T-helper 9 cell (primary cell): ENCODE measurements at places on chromosomes 12 and 14.

DNA sequence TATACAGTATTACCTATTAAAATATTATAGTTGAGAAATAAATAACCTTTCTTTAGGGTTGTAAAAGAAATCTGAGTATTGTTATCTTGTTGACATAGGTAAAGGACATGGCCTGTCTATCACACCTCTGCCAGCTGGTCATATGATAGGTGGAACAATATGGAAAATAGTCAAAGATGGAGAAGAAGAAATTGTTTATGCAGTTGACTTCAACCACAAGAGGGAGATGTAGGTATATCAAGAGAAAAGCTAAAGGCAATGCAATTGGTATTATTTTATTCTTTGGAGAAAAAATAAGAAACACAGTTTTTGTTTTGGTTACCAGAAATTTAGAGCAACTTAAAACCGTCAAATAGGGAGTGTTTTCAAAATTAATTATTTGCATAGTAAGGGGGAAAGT lies 13.5 kb downstream of the CPSF2 start:
- DNase-seq = no peak

DNA sequence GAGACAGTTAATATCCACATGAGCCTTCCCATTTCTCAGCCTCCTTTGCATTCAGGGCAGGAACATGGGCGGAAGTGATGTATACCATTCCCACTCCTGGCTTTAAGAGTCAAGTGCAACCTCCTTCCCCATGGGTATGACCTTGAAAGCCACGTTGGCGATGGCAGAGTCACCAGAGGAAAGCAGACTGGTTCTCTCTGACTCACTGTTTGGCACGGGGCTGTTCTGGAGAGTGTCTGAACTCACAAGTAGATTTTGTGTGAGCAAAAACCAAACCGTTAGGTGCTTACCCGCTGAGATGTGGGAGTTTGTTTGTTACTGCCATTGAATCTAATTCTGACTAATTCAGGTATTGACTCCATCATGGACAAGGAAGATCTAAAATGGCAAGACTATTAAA lies 36.7 kb upstream of the PZP start:
- no peak for DNase-seq

DNA sequence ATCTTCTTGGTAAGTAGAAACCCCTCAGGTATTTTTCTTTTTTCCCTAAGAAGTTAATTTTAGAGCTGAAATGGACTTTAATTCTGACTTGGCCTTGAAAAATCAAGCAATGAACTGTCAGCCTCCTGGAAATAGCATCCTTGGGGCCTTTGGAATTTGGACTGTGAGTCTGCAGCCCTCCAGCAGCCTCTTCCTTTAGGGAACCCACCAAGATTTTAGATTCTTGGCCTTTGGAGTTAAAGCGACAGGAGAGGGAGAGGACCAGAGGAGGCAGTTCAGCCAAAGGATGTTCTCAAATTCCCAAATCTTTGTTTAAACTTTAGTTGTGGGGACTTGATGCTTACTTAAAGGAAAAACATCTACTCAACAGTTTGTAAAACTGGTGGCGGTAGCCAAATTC lies 288.6 kb downstream of the AACS start:
- no peak for DNase-seq

GRCh38 chr14:100159865-100160533 lies 554 bp upstream of the DEGS2 start:
- DNase-seq = no peak

- no peak for DNase-seq
These were observed 35.7 kb upstream of the MDM1 start for GRCh38 chr12:68367903-68368302.

DNA sequence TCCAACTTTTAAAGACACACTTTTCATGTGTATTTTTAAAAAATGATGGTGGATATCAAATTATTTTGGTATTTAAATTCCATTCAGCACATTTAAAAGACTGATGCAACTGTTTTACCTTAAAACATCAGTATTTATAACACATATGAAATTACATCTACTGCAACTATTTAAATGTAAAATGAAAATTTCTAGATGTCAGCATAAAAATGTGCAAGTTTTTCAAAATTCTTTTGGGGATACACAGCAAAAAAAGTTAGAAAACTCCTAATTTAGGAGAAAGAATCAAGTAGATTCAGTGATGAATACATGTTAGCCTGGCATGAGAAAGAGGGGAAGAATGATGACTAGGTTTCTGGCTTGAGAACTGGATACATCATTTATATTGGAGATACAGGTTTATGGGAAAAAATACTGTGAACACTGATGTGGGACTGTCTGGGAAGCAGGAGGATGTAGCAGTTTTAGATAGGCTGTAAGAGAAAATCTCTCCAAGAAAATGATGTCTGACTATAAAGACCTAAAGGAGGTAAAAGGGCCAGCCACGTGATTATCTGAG lies 9.2 kb downstream of the SOS2 start:
- DNase-seq = no peak

DNA sequence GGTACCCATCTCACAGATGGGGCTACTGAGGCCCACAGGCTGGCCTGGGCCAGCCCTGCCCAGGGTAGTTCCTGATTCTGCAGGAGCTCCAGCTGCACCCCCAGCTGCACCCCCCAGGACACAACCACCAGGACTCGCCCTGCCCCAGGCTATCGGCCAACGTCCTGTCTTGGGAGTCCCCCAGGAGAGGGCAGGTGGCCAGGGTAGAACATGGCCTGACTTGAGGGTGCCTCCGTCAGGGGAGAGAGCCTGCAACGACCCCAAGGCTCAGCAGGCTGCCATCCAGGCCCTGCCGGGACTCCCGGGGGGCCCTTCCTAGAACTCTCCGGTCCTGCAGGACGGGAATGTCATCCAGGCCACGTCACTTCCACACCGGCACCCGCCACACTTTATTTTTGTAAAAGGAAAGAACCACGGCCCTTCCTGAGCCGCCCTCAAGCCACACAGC lies 15.8 kb downstream of the JAG2 start:
- DNase-seq = no peak

DNA sequence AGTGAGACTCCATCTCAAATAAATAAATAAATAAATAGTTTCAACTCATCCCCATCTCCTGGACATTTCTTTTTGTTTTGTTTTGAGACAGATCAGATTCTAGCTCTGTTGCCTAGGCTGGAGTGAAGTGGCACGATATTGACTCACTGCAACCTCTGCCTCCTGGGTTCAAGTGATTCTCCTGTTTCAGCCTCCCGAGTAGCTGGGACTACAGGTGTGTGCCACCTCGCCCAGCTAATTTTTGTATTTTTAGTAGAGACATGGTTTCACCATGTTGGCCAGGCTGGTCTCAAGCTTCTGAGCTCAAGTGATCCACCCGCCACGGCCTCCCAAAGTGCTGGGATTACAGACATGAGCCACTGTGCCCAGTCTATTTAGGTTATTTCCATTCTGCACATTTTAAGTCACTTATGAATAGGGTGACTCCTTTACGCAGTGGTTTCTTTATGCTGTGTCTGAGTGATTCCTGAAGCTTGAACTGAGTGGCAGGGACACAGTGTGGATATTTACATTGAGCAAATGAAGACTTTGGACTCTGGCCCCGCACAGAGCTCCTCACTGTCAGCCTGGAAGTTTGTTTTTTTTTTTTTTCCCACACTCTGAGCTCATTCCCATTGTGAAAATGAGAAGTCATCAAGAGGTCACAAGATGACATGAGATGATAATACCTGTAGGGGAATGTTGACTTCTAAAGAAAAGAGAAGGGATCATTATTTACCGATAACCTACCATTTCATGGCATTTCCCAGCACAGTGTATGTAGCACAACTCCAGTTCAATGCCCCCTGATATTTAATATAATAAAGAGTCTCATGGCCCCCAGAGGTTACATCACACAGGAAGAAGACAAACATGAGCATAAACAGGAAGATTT lies 72.6 kb downstream of the TBX3 start:
- no peak for DNase-seq

DNA sequence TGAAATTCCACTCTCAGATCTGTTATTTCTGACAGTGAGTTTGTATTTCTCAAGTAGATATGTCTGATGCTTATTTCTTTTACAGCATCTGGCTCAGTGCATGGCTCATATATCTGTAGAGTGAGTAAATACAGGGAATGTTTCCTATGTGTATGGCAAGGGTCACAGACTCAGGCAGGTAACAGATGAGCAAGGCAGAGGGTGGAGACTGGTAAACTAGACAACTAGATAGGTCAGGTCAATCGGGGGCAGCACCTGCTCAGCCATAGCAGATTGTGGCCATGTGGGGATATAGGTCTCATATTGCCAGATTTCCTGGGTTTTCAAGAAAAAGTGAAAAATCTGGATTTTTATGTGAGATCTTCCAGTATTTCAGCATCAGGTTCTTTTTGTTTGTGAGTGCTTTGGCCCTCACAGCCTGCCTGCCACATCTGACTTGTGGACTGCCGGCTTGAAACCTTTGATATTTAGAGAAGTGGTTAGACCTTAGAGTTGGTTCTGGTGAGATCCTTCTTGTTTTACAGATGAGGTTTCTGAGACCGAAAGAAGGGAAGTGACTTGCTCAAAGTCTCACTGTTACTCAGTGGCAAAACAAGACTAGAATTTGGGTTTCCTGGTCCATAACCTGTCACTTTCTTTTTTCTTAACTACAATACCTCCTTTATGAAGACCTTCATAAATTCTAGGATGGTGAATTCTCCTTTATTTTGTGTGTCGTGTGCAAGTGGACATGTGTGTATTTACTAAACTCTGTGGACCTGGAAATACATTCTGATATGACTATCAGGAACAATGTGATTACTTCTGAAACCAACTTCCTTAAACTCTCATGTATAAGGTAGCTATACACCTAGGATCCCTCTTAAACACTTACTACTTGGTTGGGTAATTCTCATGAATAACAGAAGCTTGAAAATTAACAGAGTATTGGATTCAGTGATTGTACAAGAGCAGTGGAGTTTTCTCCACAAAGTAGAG lies 34.4 kb downstream of the PROX2 start:
- DNase-seq = no peak

- no peak for DNase-seq
These were observed 214.8 kb downstream of the TTC6 start for GRCh38 chr14:37810094-37810801.

DNA sequence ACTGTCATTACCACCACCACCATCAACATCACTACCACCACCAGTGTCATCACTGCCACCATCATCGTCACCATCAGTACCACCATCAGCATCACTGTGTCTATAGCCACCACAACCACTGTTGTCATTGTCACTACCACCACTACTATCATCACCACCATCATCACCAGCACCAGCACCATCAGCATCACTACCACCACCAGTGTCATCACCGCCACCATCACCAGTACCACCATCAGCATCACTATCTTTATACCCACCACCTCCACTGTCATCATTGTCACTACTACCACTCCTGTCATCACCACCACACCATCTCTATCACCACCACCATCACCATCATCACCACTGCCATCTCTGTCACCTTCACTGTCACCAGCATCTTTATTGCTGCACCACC lies 60.6 kb downstream of the BEGAIN start:
- no peak for DNase-seq

DNA sequence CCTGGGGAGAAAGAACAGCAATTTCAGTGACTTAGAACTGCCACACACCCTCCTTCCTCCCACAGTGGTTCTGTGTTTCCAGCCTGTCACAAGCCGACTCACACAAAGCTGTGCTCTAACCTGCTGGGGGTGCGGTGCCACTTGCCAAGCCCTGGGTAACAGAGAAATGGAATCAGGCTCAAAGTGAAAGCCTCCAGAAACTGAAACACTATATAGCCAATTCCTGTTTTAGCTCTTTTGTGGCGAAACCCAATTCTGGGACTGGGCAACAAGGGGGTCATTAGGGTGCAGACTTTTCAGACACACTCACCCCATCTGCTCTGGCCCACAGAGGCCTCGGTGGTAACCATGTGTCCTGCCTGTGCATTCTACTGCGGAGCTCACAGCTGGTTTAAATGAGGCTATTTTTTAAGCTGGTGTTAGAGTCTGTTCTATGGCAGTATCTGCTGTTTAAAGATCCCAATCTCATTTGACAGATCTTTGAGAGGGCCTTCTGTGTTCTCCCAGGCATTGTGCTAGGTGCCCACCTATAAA lies 15.2 kb upstream of the ACTR6 start:
- no peak for DNase-seq

- no peak for DNase-seq
These were observed 73.1 kb upstream of the PWP1 start for GRCh38 chr12:107612508-107612907.

DNA sequence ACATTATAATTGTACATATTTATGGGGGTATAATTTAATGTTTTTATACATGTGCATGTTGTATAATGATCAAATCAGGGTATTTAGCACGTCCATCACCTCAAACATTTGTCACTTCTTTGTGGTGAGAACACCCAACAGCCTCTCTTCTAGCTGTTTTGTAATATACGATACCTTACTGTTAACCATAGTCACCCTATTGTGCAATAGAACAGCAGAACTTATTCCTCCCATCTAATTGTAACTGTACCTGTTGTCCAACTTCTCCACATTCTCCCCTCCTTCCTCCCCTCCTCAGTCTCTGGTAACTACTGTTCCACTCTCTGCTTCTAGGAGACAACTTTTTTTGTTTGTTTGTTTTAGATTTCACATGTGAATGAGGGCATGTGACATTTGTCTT lies 197.0 kb upstream of the PKP2 start:
- DNase-seq = no peak

DNA sequence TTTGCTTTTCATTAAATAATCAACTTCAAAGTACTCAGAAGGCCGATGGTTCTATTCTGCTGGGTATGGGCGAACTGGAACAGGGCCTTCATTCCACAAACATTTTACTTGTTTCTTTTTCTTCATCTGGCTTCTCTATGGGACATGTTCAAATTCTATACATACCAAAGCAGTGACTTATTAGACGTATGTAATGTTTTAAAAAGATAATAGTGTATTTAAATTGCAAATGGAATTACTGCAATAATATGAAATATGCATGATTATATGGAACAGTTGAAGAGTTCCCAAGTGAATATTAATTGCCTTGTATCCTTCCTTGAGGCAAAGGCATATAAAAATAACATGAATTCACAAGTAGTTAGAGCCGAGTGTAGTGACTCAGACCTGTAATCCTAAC lies 75.5 kb downstream of the FAR2 start:
- DNase-seq = no peak

DNA sequence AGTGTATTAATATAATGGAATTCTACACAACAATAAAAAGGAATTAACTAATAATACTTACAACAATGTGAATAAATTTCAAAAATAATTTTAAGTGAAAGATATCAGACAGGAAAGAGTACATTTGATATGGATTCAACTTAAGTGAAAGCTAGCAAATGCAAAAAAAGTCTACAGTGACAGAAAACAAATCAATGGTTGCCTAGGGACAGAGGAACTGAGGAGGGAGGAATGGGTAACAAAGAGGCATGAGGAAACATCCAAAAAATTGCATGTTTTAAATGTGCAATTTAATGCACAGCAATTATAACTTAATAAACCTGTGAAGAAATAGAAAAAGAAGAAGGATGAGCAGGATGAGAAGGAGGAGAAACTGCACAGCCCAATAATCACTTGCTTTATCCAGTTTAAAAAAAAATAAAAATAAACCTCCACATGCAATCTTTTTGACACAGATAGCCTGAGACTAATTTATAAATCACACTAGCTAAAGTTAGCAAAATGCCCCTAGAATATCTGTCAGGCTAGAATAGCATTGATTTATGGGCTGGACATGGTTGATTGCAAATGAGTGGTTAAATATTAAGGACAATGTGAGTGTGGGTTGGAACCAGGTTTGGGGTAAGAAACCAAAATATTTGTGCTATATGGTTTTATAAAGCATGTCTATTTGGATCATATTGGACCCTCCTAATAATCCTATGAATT lies 1089.1 kb downstream of the TRHDE start:
- no peak for DNase-seq
